Gastroesophageal sphincter (tissue), 4 donors: ENCODE measurements at places on chromosomes 1 and 21. TPM values are rescaled to one million over a fixed set of nuclear protein-coding genes. Genes with fewer than 3 reads are reported as not detected.

FCGR3A gene
- 5.4 TPM for total RNA-seq

DNA sequence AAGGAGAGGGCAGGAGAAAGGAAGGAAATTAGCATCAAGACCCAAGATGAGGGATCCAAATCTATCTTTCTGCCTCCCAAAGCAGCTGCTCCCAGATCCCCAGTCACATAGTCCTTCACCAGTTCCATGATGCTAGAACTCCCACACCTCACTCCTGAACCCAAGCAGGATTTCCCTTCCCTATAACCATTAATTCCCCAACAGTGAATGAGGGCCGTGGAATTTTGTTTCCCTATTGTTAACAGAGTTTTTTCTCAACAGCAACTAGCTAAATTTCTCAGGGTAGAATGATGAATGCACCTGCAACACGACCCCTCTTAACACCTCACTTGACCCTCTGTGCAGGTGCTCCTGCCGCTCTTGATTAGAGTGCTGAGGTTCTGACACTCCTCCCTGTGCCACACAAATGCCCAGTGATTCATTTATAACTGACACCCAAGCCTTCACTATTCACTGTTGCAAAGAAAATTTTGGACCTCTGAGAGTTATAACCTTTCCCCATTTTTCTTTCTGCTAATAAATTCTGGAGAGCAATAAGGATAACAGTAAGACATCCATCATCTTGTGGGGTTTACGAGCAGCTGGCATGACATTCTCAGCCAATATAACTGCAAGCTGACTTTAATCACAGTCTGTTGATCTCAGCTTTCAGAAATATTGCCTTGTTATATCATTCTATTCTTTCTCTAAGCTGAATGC lies 25.4 kb upstream of the NPL start:
- no peak for ATAC-seq

- peak; percentile 63 for ATAC-seq
These were observed 42.8 kb downstream of the CNN3 start for GRCh38 chr1:94884106-94884505.

GRCh38 chr1:17498214-17498613 lies 41.3 kb upstream of the ARHGEF10L start:
- ATAC-seq, result no peak

DNA sequence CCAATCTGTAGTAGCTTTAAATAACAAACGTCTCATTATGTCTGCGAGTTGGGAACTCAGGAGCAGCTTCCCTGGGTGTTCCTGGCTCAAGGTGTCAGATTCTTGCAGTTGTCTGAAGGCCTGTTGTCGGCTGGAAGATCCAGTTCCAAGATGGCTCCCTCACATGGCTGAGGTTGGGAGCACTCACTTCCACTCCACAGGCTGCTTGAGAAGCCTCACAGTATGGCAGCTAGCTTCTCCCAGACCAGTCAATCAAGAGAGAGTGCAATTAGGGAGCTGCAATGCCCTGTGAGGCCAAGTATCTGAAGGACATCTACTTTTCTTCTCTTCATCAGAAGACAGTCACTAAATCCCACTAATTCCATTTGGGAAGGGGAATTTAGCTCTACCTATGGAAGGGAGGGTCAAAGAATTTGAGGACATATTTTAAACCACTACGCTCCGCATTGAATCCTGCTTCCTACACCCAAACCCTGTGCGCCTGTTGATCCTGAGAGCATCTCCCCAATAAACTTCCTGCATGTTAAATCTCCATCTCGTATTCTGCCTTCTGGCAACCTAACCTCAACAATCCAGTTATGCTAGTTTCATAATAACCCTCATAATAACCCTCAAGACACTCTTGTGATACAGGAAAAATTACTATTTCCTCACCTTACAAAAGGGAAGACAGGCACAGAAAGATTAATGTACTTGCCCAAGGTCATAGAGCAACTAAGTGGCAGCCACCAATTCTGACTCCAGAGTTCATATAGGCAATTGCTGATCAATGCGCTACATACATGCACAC lies 3.6 kb upstream of the VPS26C start:
- no peak for ATAC-seq

DNA sequence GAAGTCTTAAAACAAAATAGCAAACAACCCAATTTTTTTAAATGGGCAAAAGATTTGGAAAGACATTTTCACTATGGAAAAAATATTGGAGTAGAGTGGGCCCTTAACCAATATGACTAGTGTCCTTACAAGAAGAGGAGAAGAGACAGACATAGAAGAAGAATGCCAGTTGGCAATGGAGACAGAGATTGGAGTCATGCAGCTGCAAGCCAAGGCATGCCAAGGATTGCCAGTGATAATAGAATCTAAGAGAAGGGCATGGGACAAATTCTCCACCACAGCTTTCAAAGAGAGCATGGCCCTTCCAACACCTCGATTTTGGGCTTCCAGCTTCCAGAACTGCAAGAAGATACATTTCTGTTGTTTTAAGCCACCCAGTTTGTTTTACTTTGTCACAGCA lies 92.7 kb downstream of the RGS2 start:
- ATAC-seq, result no peak

CACNA1S gene
- not detected for total RNA-seq

DNA sequence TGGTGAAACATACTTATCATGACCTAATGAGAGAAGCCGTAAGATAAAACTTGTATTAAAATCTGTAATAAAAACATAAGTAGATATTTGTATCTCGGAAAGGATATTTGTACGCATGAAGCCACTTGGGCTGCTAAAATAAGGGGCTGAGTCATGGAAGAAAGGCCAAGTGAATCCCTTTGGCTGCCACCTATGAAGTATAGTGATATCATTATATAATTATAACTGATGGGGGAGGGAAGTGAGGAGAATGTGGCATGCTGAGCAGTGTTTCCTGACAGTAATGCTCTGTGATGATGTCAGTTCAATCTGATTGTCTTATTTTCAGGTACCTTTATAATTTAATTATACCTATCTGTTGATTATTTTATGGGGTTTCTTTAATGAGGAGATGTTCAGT lies 13.6 kb downstream of the RWDD3 start:
- no peak for ATAC-seq

CATSPERE gene
- 2.2 TPM for total RNA-seq
